ENCODE measurements at places on chromosomes 13 and 19.
A peak's percentile ranks its signal among the peaks of the same experiment; 100 is the strongest.

- no peak for DNase-seq
Measured at GRCh38 chr13:90763476-90764150, 583.9 kb upstream of the MIR17HG start.

- no peak for DNase-seq
Measured at GRCh38 chr13:99004978-99005377, 27.1 kb upstream of the DOCK9 start.

DNA sequence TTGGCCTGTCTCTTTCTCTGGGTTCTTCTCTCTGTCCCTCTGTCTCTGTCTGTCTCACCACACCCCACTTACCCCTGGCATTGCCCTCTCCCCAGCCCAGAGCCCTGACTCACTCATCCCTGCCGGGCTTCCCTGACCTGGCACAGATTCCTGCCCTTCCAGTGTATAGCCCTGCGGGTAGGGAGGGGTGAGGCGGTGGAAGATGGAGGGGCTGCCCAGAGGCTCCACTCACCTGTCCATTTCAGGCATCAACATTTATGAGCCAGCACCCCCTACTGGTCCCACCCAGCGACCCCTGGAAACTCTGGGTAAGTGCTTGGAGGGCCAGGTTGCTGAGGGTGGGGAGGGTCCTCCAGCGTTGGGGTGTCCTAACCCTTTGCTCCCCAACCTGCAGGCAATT is 1.0 kb downstream of the NCCRP1 start:
- no peak for DNase-seq

DNA sequence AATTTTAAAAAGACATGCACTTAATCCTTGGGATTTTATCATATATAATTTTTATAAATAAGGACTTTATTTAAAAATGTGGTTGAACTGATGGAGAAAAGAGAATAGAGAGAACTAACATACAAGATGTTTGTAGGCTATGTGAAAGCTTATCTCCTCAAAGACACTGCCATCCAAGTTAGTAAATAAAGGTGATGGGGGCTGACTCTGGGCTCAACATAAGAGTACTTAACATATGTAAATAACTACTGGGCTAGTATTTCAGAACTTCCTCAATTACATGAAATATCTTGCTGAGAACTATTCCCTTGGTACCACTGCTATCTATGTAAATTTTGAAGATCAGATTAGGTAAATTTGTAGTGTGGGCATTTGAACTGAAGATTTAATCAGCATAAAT is 1017.3 kb upstream of the PCDH20 start:
- DNase-seq: no peak

GRCh38 chr19:22619932-22620331 is 14.2 kb upstream of the ZNF492 start:
- DNase-seq: no peak

GRCh38 chr19:2950286-2951124 is 5.7 kb upstream of the ZNF77 start:
- peak; percentile 94 for DNase-seq

GRCh38 chr19:34481861-34482379 is 362 bp downstream of the WTIP start:
- no peak for DNase-seq

- DNase-seq: no peak
Measured at GRCh38 chr13:51308781-51309180, 30.7 kb upstream of the SERPINE3 start.

DNA sequence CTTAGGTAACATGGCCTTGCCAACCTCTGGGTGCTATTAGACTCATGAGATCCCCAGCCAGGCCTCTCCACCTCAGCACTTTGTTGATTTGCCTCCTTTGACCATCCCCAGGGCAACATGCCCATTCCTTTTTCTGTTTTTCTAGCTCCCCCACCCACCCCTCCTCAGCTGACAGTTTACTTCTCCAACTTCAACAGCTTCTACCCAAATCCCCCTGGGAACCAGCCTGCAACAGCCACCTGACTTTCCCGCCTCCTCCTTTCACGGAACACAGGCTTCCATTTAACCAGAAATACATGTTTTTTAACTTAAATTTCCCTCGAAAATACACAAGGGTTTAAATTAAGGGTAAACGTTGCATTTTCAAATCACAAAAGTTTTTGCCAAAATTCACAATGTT is 117.3 kb downstream of the DLEU7 start:
- DNase-seq: no peak

- DNase-seq: no peak
Measured at GRCh38 chr13:33640832-33641231, 177.1 kb upstream of the RFC3 start.

DNA sequence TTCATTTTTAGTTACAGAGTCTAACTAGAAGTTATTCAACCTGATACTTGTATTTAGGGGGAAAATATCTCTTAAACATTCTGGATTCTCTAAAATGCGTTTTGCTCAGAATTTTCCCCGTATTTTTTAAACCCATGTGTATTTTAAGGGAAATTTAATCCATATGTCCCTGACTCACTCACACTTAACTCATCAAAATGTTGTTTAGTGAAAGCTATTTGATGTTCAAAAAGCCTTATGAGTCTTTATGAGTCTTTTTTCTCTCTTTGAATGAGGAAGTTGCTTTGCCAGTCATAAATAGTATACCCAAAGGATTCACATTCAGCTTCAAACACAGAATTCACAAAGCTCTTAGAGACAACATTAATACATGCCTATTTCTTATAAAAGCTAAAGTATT is 16.4 kb downstream of the MAB21L1 start:
- DNase-seq: no peak

GRCh38 chr19:51263808-51264207 is 12.9 kb downstream of the SIGLECL1 start:
- no peak for DNase-seq

GRCh38 chr19:14385492-14385891 is 4.2 kb downstream of the ADGRE5 start:
- DNase-seq: no peak

DNA sequence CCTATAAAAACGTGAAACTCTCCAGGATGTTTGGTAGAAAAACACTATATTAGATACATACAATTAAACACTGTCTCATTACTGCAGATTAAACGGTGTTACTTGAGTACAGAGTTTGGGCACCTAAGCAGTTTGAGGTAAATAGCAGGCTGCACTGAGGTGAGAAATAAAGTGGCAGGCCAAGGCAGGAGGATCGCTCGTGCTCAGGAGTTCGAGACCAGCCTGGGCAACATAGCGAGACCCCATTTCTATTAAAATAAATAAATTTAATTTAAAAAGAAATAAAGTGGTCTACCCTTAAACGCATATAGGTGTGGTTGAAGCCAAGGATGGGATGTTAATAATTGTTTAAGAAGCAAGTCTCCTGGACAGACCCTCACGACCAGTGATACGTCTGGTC is 1.2 kb downstream of the PSPC1 start:
- DNase-seq: no peak

- DNase-seq: peak; percentile 76
Measured at GRCh38 chr19:19591133-19591825, 27.2 kb downstream of the PBX4 start.

DNA sequence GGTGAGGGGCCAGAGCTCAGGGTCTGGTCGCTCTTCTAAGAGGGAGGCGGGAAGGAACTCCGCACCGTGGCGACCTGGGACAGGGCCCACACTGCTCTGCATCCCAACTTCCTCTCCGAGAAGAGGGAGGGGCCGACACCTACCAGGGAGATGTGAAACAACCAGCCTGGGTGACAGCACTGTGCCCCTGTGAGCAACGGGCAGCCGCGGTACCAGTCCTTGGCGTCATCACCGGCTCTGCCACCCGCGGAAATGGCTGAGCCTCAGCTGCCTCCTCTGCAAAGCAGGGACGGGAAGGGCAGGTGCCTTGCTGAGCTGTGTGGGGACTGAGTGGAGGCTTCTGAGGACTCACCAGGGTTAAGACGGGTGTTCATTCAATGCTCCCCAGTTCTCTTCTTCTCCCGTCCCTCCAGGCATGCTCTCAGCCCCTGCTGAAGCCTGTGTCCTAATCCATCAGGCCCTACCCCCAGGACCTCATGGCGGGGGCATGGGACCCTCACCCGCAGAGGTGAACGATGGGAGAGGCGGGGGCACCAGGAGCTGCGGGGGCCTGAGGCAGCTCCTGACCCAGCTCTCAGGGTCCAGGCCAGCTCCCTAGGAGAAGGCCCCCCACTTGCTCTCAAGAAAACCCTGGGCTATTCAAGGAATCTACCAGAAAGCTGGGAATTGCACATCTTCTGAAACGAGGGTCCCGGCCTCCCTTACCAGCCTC is 9.3 kb downstream of the ZNF787 start:
- DNase-seq: no peak

- no peak for DNase-seq
Measured at GRCh38 chr13:113599391-113599790, 14.8 kb downstream of the TFDP1 start.

- no peak for DNase-seq
Measured at GRCh38 chr13:47109028-47109427, 212.2 kb upstream of the HTR2A start.

DNA sequence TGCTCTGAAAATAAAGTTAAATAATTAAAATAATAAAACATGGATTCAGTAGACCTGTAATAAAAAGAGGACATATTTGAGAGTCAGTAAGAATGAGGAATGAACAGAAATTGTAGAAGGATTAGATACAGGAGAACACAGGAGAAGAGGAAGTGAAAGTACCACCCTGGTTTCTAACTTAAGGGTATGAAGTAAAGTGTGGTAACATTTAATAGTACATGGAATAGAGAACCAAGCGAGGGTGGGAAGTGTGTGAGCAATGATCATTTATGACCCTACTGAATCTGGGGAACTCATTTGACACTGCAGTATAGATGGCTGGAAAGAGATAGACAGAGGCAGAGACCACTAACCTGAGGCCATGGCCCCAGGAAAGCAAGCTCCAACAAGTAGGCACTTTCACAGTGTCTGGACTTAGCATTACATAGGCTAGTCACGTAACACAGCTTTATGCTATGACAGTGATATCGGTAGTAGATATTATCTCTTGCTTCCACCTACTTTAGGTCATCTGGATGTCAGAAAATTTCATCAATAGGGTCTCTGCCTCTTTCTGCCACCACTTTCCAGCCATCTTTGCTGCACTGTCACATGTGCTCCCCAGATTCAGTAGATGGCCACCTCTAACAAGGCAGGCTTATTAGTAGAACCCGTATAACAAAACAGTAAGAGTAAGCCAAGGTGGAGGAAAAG is 633.9 kb upstream of the MIR17HG start:
- no peak for DNase-seq

DNA sequence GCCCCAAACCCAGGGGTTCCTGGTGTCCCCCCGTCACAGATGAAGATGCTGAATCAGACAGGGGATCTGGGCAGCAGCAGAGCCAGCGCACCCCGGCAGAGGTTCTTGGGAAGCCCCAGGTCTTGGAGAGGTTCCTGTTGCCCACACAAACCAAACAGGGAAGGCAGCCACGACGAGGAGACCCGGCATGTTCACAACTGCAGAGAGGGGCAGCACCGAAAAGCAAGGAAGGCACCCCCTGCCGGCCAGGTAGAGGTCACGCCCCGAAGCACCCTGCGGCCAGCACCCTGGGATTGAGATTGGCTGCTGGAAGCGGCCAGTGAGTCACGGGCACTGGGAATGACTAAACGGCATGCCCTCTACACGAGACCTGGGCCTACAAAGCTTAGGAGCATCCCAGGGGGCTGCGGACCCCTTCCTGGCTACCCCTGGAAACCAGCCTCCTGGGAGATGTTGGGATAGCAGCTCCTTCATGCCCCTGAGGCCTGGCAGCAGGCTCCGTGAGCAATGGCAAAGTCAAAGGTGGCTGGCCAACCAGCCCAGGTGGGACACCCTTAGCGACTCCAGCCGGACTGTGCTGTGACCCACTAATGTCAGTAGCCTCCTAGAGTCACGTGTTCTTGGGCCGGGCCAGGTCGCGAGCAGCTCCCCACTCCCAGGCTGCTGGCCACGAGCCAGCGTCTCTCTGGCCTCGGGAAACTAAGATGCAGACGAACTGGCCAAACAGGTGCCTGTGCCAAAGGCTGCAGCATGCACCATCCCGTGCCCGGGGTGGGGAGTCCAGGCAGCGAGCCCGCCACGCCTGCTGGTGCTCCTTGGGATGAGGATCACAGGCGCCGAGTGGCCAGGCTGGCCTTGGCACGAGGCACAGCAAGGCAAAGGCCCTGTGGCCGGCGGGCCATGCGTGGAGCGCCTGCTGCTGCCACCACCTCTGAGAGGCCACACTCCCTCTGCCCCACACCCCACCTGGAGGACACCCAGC is 43.2 kb downstream of the MLLT1 start:
- no peak for DNase-seq

- no peak for DNase-seq
Measured at GRCh38 chr19:18992696-18993095, 40.6 kb downstream of the SUGP2 start.

GRCh38 chr13:39417643-39418042 is 185.3 kb downstream of the LHFPL6 start:
- DNase-seq: no peak

GRCh38 chr19:38564981-38565690 is 52.6 kb downstream of the MAP4K1 start:
- DNase-seq: no peak

DNA sequence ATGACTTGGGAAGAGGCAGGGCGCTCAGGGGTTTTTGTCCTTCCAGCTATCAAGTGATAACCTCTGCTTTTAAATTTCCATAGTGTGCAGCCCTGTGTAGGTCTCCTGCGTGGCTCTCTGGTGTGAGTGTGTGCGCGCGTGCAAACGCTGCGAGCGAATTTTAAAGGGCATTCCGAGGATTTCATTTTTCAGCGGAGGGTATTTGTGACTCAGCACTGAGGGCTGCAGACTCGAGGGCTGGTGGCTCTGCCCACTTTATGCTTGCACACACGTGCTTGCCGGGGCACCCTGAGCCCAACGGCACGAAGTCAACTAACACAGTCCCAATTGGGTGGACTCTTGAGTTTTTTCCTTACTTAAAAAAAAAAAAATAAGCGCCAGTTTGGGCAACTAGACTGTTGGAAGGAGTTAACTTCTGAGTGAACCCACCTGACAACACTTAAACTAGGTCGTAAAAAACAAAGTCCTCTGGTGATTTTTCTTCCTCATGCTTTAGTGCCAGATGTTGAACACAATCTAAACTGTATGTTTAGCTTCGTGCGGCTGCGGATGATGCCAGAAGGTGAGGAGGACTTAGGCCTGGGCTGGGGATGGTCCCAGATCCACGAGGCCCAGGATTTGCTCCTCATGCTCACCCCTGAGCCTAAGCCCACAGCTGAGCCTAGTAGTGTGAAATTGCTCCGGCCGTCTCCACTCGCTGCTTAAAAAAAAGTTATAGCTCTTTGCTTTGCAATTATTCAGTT is 2.1 kb downstream of the FGF9 start:
- no peak for DNase-seq

Measured in epithelial cell of proximal tubule (primary cell).